Testis (tissue), 5 donors: ENCODE measurements at places on chromosomes 12 and 14. TPM values are rescaled to one million over a fixed set of nuclear protein-coding genes. Genes with fewer than 3 reads are reported as not detected.

GRCh38 chr14:98444077-98444476 lies 827.9 kb downstream of the BCL11B start:
- DNase-seq: no peak

GRCh38 chr12:127162902-127163301 lies 1104.1 kb upstream of the TMEM132C start:
- DNase-seq: no peak

DNA sequence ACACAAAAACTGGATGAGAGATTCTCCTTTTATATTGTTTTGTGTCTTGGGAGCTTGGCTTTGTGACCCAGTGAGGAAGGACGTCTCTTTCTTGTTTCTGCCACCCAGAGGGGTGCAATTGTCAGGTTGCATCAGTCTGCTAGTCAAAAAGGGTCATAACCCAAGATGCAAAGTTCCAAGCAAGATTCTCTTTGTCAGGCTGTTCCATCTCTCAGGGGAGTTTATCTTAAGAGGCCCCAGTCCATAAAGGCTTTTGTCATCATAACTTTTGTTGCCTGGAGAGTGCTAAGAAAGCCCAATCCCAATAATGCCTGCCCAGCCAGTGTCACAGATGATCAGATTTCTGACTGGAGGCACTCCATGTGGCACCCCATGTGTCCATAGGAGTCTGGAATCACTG lies 444.9 kb downstream of the TRHDE start:
- no peak for DNase-seq

DNA sequence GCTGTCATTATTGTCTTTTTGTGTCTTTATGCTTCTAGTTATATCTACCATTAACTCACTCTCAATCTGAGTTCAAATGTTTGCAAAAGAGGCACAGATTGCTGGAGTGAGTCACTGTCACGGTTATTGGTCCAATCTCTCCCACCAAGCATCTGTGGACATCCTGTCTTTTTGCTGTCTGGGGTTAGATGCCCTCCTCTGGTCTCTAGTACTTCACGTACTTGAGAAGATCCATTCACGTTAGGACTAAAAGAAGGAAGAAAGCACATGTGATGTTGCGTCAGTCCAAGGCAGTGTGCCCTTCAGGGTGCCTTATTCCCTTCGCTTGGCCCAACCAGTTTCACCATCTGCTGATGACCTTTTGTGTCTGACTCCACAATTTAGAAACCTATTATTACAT lies 72.3 kb upstream of the STXBP6 start:
- DNase-seq: no peak

DNA sequence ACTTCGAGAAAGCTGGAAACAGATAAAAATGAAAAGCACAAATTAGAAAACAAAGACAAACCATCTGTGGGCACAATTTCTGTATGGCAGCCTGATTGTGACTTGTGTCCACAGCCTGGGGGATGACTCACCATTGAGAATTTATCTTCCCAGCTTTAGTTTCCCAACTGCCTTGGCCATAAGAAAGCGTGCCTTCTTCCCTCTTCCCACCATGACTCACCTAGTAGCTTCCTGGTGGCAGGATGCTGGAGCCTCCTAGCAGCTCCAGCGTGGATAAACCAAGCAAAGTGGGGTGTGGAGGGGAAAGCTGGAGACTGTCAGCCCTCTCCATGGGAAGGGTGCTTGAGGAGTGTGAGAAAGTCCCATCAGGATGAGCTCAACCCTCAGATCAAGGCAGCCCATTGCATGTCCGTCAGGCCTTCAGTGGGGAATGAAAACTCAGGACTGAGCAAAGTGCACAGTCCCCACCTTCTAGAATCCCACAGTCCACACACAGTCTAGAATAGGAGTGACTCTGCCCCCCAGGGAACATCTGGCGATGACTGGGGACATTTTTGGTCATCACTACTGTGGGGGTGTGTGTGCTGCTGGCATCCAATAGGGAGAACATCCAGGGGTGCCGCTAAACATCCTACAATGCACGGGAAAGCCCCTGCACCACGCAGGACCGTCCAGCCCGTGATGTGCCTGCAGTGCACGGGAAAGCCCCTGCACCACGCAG lies 22.4 kb upstream of the SERPINA6 start:
- no peak for DNase-seq

GRCh38 chr12:106918746-106919145 lies 37.0 kb upstream of the TMEM263 start:
- DNase-seq: no peak

GRCh38 chr12:56601503-56601902 lies 28.6 kb downstream of the BAZ2A start:
- DNase-seq: no peak

TAS2R7 gene
- not detected for total RNA-seq

DNA sequence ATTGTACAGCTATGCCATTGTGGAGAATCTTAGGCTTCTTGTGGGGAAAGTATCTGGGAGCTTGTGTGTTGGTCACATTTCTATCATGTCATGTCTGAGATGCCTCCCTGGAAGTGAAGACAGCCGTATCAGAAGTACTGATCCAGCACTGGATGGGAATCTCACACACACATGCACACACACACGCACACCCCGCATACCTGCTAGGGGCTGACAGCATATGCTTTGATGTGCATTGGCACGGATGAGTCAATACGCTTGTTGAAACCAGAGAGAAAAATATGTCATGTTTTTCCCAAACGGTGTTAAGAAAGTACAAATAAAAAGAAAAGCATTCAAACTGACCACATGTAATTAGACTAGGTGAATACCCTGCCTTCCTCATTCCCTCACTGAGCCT lies 260.8 kb downstream of the KTN1 start:
- DNase-seq: no peak

LRFN5 gene
- 5.9 TPM for total RNA-seq

LAG3 gene
- 7.1 TPM for total RNA-seq

DNA sequence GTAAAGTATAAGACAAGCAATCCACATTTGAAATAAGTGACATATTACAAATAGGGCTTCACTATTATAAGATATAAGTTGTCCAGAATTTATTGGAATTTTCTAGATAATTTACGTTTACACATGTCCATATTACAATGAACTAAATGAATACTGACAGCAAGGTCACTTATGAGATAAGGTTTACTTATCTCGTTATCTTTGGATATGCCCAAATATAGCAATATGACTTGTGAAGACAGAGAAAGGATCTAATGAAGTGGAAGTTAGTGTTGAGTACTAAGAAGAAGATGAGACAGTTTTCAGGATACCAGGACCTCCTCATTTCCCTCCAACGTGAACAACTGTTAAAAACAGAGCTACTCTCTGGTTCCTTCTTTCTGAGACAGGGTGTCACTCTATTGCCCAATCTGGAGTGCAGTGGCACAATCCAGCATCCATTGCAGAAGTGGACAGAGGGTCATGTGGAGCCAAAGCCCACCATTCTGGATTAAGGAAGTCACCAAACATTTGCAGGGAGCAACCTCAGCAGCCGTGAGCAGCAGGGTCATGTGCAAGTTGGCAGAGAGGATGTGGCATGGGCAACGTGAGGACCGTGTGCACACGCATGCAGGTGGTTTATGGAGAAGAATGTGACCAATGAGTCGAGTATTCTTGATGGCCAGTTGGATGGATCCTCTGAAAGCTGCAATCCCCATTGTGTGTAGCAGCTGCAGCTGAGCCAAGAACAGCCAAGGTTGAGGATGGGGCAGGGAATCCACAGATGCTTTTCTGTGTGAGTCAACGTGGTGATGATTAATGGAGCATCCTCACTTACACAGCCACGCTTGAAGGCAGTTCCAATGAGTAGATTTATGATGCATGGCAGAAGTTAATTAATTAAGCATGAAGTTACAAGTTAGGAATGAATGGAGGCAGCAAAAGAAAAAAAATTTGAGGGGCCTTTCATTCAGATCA lies 111.0 kb downstream of the BICD1 start:
- no peak for DNase-seq

GRCh38 chr12:125093681-125094330 lies 28.6 kb downstream of the AACS start:
- DNase-seq: no peak

DNA sequence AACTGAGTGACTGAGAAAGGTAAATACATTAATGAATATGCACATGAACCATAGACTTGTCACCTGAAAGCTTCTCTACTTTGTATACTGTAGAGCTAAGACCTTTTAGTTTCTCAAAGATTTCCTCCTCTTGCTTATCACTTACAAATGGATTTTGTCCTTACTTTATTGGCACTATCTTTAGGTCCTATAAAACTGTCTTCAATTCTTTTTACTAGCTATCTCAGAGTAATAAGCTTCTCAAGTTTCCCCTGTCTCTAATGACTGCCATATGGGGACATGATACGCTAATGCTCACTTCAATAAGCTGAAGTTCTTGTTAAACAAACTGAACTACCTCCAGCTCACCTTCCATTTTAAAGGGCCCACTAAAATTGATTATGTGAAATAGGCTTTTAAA lies 468.2 kb upstream of the CCDC196 start:
- DNase-seq: no peak

- DNase-seq: no peak
These were observed 145.9 kb upstream of the VASH1 start for GRCh38 chr14:76615331-76615730.

- no peak for DNase-seq
These were observed 16.8 kb upstream of the KRT80 start for GRCh38 chr12:52208424-52209165.

SMARCC2 gene
- 106 TPM for total RNA-seq

DNA sequence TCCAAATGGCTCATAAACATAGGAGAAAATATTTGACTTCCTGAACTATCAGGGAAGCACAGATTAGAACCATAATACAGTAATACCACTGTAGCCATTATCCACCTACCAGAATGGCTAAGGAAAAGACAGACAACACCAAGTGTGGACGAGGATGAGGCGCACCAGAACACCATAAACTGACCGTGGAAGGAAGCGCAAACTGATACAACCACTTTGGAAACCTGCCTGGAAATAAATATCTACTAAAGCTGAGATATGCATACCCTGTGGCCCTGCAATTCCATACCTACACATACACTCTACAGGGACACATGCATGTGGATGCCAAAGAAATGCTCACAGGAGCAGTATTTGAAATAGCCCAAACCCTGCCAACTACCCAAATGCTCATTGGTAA lies 60.3 kb downstream of the RBM19 start:
- DNase-seq: no peak

GRCh38 chr14:69363055-69363454 lies 35.0 kb downstream of the ERH start:
- DNase-seq: peak; percentile 55

DNA sequence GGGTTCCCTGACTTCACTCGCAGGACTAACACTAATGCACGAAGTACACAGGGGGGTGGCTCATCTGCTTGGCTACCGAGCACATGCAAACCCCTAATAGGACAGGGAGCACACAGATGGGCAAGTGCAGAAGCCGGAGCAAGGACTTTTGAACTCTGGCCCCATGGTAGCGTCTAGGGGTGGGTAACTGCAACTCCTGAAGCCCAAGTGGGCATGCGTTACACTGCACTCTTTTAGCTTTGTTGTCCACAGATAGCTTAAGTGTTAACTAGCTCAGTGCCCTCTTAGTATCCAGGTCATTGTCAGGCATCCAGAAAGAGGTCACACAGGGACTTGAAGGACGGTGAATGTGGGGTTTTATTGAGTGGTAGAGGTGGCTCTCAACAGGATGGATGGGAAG lies 3.0 kb upstream of the BLTP3B start:
- DNase-seq: no peak

DNA sequence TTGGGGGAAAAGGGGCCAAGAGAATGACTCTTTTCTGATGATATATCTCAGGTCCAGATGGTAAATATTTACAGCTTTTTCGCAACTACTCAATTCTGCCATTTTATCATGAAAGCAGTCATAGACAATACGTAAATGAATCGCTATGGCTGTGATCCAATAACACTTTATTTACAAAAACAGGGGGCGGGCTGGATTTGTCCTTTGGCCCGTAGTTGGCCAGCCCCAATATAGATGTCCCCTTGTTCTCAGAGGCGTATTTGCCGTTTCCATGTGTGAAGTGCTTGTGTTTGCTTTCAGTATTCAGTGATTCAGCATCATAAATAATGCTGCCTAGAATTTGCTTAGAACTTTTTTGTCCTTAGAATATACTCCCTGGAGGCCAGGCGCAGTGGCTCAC lies 77.2 kb downstream of the CCDC92 start:
- no peak for DNase-seq

SERPINA6 gene
- not detected for total RNA-seq

GRCh38 chr14:101849640-101850039 lies 88.1 kb downstream of the PPP2R5C start:
- DNase-seq: no peak

- no peak for DNase-seq
These were observed 10.9 kb downstream of the GATC start for GRCh38 chr12:120457133-120457532.
